ENCODE measurements at places on chromosomes 6 and 20. TPM values are rescaled to one million over a fixed set of nuclear protein-coding genes. Genes with fewer than 3 reads are reported as not detected.

DNA sequence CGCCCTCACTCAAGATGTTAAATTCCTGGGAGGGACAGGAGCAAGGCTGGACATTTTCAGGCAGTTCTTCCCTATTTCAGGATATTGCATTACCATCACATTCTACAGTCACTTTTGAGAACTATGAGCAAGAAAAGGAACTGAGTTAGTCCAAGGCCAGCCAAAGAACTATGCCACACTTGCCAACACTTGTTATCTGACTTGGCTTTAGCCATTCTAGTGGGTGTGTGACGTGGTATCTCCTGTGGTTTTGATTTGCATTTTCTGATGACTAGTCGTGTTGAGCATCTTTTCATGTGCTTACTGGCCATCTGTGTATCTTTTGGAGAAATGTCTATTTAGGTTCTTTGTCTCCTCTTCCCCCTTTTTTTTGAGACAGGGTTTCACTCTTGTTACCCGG is 12.0 kb downstream of the XRN2 start:
- no peak for DNase-seq

- DNase-seq, result no peak
These were observed at the start of gene CLVS2 for GRCh38 chr6:122995921-122996793. Gene CLVS2 (plus strand): TSS chr6:122996235. CDS start chr6:122997778, 1,543 bp downstream.

DNA sequence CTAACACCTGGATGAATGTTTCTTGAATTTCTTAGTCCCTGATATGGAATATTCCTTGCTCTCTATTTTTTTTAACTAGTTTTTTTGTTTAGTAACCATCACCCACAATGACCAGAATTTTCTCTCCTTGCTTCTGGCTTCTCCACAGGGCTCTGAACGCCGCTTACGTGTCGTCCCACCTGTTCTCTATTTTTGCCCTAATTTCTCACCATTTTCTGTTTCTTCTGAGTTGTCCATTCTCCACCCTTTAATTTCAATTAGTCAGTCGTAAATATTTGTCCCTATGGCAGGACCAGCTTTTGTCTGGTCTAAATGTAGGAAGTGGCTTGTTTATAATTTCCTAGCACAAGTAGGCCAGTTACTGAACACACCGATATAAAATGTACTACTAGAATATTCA is 52.3 kb downstream of the PLCB4 start:
- DNase-seq, result no peak

The C6orf58 gene
- 0.06 TPM for polyA plus RNA-seq

- no peak for DNase-seq
These were observed 46.0 kb upstream of the HINT3 start for GRCh38 chr6:125910527-125910926.

DNA sequence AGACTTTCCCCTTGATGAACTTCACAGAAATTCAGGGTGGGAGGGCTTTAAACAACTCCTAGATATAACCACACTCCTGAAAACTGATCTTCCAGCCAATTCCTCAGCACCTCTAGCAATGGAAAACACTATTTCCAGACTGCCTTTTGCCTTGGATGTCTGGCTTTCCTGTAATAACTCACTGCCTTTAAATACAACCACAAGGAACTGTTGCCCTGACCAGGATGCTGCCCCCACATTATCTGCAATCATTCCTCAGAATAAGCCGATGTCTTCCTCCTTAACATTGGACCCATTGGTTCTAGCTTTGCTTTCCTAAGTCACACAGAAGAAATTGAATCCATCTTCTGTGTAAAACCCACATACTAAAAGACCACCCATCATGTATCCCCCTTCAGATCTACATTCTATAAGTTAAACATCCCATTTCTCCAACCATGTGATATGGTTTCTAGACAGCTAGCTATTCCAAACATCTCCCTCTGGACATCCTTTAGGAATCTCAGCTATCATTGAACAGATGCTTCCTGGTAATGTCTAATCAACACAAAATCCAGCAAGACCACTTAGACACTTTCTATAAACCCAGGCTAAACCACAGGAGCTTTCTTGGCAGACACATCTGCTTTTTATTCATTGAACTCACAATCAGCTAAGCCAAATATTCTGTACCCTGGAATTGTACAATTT is 95.9 kb upstream of the KCNQ5 start:
- DNase-seq, result no peak

GRCh38 chr6:4950836-4951533 is 52.9 kb downstream of the RPP40 start:
- DNase-seq, result no peak

The STK35 gene
- 8.2 TPM for polyA plus RNA-seq

- DNase-seq, result no peak
These were observed 232.3 kb downstream of the GMPR start for GRCh38 chr6:16470502-16471221.

DNA sequence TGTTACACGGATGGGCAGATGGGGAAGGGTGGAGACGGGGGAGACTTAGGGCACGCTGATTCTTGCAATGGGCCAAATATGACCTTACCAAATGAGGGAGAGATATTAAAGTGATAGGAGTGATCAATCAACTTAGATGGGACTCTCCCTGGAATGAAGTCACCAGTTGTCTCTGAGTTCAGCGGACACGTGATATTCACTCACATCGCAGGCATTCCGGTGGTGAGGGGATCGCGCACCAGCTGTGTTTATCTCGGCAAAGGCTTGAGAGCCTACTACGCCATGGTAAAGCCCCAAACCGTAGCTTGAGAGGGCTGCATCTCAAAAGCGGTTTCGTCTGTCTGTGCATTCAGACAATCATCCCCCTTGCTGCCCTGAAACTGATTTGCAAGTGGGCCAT is 5.5 kb downstream of the BMP7 start:
- no peak for DNase-seq

DNA sequence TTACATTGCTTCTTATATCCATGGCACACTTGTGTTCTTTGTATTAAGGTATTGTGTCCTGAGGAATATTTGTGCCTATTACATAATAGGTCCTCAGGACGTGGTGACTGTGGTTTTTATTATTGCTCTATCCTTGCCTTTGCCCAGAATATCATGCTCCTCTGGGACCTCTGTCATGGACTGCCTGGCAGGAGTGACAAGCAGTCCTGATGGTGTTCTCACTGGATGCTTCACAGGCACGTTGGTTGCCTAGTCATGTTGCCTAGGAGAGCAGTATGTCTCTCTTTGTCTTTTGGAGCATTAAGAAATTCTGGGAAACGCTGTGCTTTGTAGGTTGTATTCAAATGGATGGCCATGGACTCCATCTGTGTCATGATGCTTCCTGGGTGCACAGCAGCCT is 24.7 kb upstream of the MROH8 start:
- no peak for DNase-seq

DNA sequence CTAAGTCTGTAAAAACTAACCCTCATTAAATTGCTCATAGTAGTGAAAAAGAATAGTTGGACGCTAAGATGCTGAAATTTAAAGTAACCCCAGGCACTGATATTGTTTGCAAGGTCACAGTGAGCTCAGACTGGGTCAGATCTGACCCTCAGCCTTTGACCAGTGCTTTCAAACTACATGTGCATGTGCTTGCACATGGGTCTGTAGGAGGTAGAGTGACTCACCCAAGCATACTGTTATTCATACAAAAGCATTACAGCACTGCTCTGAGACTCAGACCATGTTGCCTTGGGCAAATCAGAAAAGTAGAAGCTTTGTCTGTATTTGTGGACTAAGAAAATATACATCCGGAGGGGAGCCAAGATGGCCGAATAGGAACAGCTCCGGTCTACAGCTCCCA is 326.4 kb upstream of the MARCKS start:
- no peak for DNase-seq

The SLC22A16 gene
- not detected for polyA plus RNA-seq

DNA sequence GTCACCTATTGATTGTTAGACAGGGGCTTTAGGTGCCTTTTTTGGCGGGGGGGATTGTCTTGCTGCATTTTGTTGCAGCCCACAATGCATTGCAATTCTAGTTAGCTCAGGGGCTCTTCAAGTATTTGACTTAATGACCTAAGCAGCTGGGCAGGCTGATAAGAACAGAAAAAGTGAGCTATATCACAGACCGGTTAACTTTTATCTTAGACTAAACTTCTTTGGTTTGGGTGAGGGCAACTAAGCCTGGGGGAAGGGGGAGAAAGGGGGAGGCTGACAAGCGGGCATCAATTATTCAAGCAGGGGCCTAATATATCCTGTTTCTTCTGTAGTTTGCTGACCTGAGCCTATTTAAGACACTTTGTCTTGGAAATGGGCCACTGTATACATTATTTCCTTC is 66.0 kb upstream of the GPR6 start:
- no peak for DNase-seq

DNA sequence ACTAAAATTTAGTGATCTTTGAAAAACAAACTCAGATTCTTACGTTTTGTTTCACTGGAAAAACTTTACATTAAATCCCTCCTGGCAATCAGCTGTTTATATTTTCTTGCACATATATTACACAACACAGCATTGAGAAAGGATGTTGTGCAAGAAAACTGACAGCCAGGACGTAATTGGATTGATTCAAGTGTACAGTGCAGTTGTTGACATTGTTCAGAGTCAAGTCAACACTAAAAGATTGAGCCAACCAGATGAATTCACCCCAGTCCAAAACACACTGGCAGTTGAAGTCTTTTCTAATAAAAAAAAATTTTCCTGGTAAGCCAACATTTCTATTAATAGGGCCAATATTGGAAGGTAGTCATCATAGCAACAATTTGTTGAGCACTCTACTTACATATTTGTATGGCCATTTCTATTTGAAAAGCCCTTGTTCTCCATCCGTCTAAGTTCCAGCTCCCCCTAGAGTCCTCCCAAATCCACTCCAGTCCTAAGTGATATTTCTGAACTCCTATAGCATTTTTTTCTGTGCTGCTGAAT is 20.9 kb upstream of the VNN1 start:
- no peak for DNase-seq

The BMP7 gene
- not detected for polyA plus RNA-seq

The CRISP2 gene
- not detected for polyA plus RNA-seq

GRCh38 chr6:53466257-53466656 is 78.6 kb downstream of the GCLC start:
- DNase-seq, result no peak

GRCh38 chr20:63553933-63554290 is at the start of gene FNDC11:
Gene FNDC11 (plus strand): TSS chr20:63554159. CDS start chr20:63555664, 1,505 bp downstream.
- DNase-seq, result no peak

DNA sequence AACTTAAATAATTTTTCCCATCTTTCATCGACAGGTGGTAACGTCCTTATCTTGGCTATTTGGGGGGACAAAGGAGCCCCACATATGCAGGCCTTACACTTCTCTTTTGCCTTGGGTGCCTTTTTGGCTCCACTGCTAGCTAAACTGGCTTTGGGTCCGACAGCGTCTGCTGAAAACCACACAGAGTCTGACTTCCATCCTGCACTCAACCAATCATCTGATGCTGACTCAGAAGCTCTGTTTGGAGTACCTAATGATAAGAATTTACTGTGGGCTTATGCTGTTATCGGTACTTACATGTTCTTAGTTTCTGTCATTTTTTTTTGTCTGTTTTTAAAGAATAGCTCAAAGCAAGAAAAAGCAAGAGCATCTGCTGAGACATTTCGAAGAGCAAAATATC is 178.5 kb downstream of the SLC16A10 start:
- no peak for DNase-seq

The CAGE1 gene
- polyA plus RNA-seq, result not detected

DNA sequence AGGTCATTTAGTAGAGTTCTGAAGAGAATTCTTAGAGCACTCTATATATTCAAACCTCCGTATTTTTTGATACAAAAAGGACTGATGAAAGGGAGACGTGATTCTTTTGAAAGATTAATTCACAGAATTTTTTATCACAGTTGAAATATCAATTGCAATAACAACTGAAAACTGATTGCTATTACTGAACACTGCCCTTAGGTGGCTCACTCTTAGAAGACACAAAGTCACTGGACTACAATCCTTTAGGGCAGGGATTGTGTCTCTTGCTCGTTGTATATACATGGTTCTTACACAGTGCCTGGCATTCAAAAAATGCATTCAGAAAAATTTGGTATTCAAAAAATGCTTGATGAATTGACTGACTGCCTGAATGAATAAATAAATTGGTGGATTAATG is 17.1 kb upstream of the CALHM6 start:
- no peak for DNase-seq
